ENCODE measurements at places on chromosomes 16 and 17.

DNA sequence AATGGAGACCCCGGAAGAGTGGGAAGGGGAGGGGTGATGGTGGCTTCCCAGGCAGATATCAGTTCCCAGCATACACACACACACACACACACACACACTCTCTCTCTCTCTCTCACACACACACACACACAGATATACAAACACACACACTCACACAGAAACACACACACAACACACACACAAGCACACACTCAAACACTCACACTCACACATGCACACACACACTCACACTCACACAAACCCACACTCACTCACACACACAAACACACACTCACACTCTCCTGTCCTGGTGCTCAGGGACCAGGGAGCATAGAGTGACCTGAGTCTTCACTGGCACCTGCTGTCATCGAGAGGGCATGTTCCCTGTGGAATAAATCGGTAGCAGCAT, 5.6 kb downstream of the CA4 start:
- no peak for DNase-seq

GRCh38 chr16:58402796-58403195, 10.5 kb downstream of the GINS3 start:
- no peak for DNase-seq

- no peak for DNase-seq
Measured at GRCh38 chr17:61834610-61835009, 28.7 kb downstream of the BRIP1 start.

DNA sequence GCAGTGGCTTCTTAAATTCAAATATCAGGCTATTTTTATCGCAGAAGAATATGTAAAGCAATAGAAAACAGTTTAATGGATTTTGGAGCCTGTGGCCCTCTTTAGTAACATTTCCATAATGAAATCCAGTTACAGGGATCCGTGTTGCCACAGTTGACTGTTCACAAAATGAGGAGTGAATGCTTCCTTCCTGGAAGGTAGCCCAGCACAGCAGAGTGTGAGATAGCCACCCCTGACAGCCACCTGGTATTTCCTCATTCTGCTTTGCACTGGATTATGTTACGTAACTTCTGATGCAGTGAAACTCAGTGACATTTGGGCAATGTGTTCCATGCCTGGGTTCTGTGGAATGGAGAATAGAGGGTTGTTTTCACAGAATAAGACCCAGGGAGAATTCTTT, 517.2 kb downstream of the RBFOX1 start:
- DNase-seq: no peak

- DNase-seq: no peak
Measured at GRCh38 chr17:77349976-77350830, 209.4 kb downstream of the SEC14L1 start.

GRCh38 chr17:48645639-48646182, 19.6 kb upstream of the HOXB9 start:
- DNase-seq: no peak

DNA sequence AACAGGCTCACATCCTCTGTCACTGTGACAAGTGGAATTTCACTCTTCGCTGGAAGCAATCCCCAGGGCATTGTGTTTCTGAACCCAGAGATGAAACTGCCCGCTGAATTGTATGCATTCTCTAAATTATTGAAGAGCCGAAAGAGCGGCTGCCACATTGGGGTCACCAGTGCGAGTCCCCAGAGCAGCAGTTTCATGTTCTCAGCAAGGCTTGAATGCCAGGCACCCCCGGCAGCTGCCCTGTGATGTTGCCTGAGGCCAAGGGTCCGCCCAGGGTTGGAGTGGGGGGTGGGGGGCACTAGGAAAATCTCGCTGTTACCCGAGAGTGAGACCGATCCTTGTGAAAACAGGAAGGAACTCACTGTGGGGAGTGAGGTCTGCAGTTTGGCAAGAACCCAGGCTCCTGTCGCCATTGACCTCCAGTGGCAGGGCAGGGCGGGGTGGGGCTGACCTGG, 20.7 kb upstream of the BCAR1 start:
- DNase-seq: no peak

DNA sequence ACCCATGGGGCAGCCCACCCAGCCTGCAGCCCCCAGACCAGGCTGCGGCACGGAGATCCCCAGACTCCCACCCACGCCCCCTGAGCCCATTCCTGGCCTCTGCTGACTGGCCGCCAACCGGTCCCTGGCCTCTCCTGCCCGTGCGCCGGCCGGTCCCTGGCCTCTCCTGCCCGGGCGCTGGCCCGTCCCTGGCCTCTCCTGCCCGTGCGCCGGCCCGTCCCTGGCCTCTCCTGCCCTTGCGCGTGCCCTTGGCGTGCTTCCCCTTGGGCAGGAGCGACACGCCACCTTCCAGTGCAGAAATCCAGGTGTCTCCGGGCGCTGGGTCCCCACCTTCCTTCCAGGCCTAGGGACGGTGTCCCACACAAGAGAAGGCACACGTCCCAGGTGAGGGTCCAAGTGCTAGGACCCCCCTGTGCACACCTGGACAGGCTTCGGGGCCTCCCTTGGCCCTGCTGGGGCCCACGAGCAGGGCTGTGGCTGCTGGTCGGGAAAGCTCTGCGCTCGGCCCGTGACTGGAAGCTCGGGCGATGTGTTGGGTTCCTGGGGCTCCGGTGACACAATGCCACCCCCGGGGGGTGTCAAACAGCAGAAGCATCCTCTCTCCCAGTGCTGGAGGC, 21.4 kb upstream of the CACNA1H start:
- no peak for DNase-seq

GRCh38 chr17:50258647-50259476, 15.4 kb upstream of the TMEM92 start:
- no peak for DNase-seq

GRCh38 chr16:54655121-54655590, 275.5 kb upstream of the IRX5 start:
- no peak for DNase-seq

GRCh38 chr16:85556456-85557082, 56.6 kb upstream of the GSE1 start:
- DNase-seq: peak; percentile 34

DNA sequence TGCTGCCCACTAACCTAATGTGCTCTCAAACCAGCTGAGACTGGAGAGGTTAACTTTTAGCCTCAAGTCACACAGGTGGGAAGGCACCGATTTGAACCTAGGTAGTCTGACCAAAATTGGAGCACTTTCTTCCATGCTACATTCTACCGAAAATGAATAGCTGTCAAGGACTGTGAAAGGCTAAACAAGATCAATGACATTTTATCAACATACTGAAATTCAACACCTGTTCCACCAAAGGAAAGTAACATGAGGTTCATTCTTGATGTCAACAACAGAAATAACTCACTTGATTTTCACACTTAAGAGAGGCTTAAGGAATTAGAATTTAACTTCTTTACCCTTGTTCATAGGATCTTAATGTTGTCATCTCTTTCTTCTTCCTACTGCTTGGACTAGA, 284.4 kb upstream of the MON1B start:
- DNase-seq: no peak

GRCh38 chr16:890716-891352, 80.0 kb downstream of the LMF1 start:
- no peak for DNase-seq

DNA sequence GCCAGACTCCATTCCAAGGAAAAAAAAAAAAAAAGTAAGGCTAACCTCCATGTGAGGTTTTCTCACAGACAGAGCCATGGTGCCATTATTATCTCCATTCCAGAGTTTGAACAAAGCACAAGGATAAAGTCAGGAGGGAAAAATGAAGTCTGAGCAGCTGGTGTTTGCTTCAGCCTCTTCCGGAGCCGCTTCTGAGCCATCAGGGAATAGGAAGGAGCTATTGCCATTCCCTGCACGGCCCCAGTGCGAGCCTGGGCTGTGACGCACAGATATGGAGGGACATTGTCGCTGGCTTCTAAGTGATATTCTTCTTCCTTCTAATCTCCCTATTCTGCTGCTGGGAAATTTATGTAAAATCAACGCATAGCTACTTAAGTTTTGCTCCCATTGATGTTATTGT, 69.5 kb upstream of the PIRT start:
- DNase-seq: no peak

DNA sequence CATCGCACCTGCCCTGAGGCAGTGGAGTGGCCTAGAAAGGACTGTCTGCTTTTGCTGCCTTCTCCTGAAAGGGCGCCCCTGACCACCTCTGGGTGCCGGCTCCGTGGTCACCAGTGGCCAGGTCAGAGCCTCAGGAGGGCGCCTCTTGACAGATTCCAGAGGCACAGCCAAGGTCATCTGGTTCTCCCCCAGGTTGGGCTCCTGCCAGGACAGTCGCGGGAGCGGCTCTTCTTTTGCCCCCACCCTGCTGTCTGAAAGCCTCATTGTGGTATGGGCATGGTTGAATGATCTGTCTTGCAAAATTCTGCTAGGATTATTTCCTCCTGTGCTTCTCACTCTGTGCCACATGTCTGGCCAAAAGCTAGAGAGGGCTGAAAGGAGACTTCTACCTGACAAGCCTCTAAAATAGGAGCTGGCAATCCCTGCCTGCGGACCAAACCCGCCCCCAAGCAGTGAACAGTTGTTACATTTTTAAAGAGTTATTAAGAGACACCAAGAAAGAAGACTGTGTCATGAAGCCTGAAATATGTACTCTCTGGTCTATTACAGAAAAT, 82.8 kb downstream of the SNX29 start:
- no peak for DNase-seq

- no peak for DNase-seq
Measured at GRCh38 chr17:52106072-52106471, 52.4 kb downstream of the CA10 start.

- no peak for DNase-seq
Measured at GRCh38 chr16:88531931-88532433, 38.2 kb upstream of the ZC3H18 start.

- no peak for DNase-seq
Measured at GRCh38 chr16:87375426-87376135, 8.0 kb downstream of the FBXO31 start.

DNA sequence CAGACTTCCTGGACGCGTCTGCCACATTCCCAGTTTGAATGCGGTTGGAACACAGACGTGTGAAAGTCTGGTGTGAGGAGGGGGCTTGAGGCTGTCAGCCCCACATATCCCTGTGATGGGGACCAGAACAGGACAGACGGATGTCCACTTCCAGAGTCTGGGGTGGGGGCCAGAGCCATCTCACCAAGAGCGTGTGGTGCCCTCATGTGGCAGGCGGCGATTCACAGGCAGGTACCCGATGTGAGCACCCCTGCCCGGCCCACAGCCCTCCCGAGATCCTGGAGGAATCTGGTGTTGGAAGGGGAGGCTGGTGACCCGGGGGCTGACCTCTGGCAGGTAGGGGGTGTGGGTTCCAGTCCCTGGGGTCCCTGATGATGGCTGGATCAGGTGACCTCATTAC, 51.5 kb downstream of the ENGASE start:
- no peak for DNase-seq

- no peak for DNase-seq
Measured at GRCh38 chr17:45441526-45442310, 9.0 kb upstream of the ARHGAP27 start.

GRCh38 chr16:68100488-68100887, 15.3 kb downstream of the NFATC3 start:
- no peak for DNase-seq

DNA sequence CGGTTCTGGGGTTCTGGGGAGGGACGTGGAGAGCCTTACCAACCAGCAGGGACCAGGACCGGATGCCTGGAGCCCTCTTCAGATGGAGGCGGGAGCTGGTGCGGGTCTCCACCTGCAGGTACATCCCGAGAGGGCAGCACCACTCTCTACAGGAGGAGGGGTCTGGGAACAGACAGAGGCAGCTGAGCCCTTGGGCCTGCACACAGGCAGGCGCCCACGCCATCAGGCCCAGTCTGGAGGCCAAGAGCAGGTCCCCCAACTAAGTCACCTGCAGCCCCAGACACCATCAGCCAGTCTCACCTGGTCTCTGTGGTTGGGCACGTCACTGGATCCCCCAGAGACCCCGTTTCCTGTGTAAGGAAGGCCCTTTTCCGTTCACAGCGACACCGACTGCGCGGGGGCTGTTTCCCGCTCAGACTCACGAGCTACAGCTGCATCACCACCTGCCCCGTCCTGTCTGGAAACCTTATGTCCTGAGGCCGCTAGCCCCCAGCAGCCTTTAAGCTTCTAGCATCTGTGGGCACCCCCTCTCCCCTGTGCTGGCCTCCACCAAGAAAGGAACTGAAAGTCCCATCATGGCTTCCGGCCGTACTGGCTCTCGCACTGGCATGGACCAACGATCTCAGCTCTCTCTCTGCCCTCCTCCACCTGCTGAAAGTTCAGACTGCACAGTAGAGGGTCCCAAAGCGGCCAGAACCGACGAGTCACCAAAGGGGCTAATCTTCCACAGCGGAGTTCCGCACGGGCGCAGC, 1.2 kb downstream of the CYBC1 start:
- peak; percentile 87 for DNase-seq

DNA sequence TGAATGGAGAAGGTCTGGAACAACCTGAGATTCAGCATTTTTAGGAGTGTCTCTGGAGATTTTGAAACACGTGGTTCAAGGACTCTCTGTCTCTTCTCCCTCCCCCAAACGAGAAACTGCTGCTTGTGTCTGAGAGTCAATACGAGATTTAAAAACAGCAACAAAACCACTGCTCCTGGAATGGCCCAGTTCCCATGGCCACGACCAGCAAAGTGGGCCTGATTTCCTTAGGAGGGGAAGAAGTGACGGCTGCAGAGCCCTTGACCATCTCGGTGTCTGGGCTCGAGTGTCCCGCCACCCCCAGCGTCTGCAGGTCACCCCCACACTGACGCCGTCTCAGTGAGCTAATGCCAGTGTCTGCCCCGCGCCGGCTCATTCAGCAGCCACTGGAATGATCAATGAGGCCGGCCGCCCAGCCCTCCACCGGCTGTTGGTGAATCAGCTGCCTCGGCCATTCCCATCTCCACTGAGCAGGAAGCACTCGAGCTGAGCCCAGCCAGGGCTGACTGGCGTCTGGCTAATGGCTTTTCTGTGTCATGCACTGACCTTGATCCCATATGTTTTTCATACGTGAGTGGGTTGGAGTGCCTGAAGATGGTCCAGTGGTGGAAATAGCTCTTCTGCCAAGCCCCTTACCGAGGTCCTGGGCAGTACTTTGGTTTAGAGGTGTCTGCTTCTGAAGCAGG, 151.8 kb downstream of the PITPNC1 start:
- DNase-seq: no peak

- no peak for DNase-seq
Measured at GRCh38 chr17:7321466-7321865, 6.3 kb upstream of the GPS2 start.

- no peak for DNase-seq
Measured at GRCh38 chr16:80151722-80152111, 389.1 kb upstream of the DYNLRB2 start.

DNA sequence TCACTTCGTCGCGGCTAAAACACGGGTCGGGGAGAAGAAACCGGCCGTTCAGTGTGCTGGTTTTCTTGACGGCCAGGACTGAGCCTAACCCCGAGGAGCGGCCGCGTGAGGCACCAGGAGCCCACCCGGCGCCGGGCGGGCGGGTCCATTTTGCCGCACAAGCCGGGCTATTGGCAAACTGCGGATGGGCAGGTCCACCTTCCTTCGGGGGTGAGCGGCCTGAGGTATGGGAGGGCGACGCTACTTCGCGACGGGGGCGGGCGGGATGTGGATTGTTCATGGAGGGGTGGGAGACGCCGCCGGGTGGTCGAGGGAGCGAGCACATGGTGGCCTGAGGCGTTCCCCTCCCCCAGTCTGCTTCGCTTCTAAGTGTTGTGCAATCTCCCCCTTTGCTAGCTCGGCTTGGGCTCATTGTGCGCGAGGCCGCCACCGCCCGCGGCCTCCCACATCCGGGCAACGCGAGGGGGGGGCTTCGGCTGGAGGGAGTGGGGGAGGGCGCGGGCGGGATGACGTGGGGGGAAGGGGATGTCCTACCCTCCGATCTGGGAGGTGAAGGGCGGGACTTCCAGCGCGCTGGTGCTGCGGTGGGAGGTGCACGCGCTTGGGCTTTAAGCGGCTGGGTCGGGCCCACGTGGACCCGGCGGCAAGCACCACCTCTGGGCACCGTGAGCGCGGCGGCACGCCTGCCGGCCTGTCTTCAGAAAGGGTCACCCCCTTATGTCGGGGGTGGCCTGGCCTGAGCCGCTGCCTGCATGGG, 5.9 kb upstream of the CD68 start:
- peak; percentile 92 for DNase-seq
